ENCODE measurements at places on chromosomes 5 and 9.

GRCh38 chr9:16181539-16181938 is 628.7 kb downstream of the CCDC171 start:
- no peak for DNase-seq

- no peak for DNase-seq
Observed at GRCh38 chr5:103943230-103943629, 380.6 kb upstream of the NUDT12 start.

- no peak for DNase-seq
Observed at GRCh38 chr5:95723632-95724369, 7.3 kb upstream of the RHOBTB3 start.

- no peak for DNase-seq
Observed at GRCh38 chr9:70111042-70111602, 67.5 kb downstream of the MAMDC2 start.

DNA sequence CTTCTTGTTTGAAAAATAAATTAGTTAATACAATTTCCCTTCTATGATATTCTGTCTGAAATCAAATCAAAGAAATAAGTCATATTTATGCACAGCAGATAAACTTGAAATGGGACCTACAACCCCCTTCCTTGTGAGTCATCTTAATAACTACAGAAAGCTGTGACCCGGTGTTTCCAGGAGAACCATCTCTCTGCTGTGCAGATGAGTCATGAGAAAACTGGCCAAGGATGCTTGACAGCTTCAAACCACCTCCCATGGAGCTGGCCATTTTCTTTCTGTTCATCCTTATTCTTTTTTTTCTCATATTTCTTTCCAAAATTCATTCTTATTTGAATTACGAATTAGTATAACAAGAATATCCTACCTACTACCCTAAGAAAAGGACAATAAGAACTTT is 43.4 kb upstream of the NR4A3 start:
- DNase-seq = no peak

- DNase-seq = no peak
Observed at GRCh38 chr5:96111080-96111756, 149.6 kb upstream of the ELL2 start.

DNA sequence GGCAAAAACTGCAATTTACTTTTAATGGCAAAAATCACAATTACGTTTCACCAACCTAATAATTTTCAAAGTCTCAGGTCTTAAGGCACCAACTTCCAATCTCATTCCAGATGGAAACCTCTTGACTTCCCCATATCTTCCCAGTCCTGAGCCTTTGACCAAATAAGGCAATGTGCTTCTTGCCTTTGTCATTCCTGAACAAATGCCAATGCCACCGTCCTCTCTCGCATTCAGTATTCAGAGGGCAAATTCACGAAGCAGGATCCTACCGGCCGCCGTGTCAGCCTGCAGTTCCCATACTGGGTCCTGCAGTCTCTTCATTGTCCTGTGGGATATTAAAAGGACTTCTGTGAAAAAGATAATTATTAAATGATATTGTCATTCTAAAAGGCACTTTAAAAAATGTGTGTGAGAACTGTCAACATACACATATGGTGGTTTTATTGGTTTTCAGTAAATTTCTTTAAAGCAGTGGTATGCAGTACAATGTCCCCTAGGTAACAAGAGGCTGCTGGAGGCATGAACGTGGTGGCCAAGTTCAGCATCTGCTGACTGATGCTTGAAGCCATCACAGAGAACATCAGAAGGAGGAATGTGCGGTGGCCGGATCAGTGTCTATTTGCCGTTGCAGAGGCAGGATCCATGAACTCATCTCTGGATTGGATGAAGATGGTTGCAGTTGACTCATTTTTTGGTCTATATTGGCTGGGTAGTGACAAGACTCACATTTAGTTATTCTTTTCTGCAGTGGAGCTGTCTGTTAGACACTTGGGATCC is 101.4 kb upstream of the IRX4 start:
- no peak for DNase-seq

DNA sequence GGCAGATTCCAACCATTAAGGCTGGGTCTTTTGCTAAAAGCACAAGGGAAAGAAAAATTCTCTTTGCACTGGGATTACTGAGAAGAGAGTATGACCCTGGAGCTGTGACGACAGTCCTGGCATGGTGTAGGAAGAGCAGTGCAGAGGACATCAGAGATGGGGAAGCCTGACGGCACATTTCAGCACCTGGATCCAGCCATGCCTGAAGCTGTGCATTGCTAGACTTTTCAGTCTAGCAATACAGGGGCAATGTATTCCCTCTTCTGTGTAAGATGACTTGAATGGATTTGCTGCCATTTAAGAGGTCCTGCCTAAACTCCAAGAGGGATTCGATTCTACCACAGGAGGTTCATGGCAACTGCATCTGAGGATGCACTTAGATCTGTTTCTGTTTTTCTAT is 12.3 kb upstream of the MRNIP start:
- DNase-seq = no peak

- DNase-seq = no peak
Observed at GRCh38 chr9:81477669-81478068, 211.7 kb downstream of the TLE1 start.

- DNase-seq = no peak
Observed at GRCh38 chr9:97406620-97407177, 5.2 kb upstream of the TDRD7 start.

DNA sequence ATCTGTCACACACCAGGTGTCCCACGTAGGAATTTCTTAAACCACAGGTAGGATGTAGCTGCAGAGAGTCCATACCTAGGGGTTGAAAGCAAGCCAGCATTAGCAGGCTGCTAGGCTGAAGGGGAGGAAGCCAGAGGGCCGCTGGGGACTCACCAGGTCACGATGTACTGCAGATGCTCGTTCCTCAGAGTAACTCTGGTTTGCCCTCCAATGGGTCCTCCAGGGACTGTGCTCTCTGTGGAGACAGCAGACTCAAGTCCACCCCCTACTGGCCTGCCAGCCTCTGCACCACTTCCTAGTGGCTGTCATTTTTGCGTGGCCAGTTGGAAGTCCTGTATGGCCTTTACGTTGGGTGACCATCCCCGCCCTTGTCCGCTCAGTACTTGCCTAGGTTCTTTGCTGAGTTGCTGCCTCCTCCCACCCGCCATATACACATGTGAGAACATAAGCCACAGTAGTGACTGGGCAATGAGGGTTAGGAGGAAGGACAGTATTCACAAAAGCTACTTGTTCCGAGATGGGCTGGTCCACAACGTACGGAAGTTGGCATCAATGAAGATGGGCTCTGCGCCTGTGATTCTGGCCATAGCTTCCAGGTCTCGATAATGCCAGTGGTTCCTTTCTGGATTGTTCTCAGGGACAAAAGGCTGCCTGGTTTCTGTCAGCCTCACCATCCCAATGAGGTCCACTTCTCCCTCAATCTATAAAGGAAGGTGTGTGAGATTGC is 4.1 kb downstream of the RPL7A start:
- DNase-seq = no peak

DNA sequence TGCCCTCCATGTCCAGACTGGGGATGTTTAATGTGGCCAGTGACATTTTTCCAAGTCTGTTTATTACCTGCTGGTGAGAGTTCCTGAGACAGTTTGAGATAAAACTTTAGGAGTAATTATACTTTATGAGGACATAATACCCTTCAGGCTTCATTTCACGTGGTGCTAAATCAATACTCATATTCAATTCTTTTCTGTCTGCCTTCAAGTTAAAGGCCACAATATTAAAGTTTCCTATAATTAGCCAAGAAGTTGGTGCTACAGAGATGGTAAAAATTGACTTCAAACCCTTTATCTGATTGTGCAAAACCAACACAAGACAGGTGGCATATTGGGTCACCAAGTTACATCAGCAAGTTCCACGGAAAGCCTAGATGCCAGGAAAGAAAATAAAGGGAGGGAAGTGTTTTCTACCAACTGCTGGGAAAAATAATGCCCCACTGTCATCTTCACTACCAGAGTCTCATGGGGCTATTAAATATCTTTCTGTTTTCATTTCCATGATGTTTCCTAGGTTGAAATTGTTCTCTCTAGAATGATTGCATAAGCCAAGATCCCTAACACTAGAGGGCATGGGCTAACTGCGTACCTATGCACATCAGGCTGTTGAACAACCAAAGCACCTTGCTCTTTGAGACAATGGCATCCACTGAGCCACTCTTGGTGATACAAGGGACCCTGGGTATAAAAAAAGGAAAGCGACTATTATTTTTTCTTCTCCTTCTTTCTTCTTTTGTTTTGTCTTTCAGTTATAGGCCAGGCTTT is 68.7 kb downstream of the INSYN2B start:
- DNase-seq = no peak

DNA sequence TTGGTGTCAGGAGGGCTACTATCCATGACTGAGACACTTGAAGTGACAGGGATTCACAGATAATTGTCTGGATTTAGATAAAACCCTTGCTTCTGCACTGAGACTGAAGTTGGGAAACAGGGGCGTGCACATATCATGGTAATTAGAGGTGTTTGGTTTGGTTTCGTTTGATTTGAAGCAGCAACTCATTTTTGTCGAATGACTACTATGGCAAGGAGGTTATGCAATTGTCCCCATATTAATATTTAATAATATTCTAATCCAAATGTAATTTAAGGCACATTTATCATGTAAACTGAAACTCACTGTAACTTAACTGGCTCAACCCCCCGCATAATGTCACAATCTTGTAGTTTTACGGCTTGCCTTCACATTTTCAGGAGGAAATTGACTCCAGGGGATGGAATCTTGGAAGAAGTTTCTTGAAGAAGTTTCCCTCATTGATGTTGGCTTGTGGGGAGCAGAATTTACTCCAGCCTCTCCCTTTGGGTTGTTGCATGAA is 12.5 kb downstream of the ZNF366 start:
- no peak for DNase-seq
